CD4-positive, alpha-beta T cell treated with Interleukin-12 subunit alpha and Interleukin-12 subunit beta, for 1 hour (primary cell): ENCODE measurements at places on chromosomes 1 and 21.

DNA sequence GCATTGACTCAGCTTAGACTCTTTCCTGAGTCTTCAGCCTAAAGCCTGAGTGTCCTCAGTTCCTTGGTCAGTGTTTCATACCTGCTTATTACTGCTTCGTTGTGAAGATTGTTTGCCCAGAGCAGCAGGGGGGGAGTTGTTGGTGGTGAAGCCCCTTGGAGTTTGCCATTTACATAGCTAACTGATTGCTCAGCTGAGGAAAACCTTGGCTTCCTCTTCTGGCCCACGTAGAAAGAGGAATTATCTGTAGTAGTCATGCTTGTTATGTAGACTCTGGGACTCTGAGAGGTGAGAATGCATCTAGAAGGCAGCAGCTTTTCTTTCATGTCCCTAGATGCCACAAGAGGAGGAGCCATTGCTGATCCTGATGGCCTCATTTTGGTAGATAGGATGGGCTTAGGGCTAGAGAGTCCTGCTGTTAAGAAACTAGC, 125.9 kb downstream of the MAST2 start:
- no peak for DNase-seq

DNA sequence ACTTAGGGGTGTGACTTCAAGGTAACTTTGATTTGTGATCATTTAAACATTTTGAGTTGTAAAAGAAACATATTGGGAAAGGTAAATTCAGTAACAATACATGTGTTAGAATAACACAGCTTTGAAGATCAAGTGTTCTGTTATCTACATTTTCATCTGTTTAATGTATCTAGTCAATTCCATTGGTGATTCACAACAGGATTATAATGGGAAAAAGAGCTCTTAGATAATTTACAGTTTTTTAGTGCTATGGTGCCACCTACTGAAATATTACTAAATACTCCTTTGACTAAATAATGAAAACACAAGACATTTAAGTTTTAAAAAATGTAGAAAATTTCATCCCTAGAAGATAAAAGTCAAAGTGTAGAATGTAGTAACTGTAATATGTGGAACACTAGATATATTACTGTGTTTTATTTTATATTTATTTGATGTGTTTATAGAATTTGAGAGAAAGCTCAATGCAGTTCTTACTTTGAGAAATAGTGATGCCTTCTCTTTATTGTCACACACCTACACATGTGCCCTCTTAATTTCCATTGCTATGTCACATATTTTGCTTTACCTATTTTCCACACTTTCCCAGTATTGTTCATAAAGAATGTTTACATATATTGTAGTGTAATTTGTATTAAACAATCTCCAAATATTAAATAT, 47.4 kb downstream of the PTPRC start:
- DNase-seq = peak; percentile 52

DNA sequence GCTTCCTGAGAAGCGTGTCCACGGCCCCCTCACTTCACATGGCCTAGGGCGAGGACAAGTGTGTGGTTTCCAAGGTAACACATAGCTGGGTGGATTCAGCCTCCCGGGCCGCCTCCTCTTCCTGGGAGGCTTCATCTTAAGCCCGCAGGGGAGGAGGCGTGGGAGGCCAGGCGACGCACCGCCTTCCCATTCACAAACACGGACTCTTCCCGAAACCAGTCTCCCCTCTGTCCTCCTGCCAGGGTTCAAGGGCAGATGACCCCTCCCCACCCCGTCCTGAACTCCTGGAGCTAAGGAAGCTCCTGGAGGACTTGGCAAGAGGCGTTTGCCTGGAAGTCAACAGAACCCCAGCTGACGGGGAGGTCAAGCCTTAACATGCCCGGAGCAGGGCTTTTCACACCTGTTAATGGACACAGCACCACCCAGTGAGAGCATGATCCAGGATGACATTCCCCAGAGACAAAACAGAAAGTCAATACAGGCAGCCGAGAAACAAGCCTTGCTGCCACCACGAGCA, 56.7 kb downstream of the KCNN3 start:
- DNase-seq = no peak

DNA sequence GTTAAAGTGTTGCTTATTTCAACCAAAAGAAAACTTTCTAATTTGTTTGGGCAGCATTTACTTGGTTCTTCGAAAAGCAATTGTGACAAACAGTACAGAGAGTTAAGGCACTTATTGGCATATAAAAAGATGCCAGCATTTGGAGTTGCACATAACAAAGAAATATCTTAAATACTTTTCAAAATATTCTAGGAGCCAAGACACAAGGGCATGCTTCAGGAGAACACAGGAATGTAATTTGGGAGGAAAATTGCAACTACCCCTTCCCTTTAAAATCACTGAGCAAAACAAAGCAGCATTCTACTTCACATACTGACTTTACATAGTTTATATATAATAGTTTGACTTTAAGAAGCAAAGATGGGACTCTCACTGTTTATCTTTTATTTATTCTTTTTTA, 4.6 kb upstream of the TIE1 start:
- no peak for DNase-seq

- no peak for DNase-seq
Measured at GRCh38 chr1:116323491-116323890, 49.6 kb upstream of the ATP1A1 start.

DNA sequence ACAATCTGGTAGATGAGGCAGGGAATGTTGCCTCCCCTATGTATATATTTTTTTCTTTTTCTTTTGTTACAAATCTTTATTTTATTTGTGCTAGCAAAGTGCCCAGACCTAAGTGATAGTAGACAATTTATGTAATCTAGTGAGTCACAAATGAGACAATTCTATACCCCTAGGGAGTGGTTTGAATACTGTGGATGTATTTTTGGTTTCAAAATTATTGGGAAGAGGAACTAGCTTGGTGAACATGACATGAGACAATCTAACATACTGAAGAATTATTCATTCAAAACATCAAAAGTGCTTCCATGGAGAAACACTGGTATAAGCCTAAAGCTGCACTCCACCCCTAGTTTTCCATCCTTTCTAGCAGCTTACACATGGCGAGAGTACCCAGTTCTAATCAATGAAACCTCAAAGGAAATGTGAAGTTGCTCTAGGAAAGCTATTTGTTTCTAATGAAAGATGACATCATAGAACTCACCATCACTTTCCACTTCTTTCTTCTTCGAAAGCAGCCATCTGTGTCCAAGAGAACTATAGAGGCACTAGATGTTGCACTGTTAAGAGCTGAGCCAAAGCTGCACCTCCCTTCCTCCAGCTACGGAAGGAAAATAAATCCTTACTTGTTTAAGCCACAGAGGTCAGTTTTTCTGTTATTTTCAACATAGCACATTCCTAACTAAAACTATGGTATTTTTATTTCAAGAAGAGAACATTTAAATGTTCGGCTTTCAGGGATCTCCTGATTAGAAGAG, 764.6 kb downstream of the LTN1 start:
- DNase-seq = no peak

DNA sequence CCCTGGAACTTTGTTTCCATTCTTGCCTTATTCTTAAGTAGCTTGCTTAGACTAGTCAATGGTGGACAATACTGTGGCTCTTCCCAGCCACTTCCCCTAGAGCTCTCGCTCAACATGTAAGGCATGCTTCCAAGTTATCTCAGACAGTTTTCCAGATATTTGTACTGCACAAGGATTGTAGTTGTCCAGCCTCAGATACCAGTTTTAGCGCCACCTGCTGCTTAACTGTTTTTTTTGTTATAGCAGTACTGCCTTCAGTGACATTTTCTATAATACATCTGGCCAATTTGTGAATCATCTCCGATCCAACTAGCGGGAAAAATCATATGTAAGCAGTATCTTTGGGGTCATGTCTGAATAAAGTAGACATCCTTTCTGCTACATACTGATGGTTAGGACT, 346.7 kb upstream of the ADGRL4 start:
- DNase-seq = no peak

DNA sequence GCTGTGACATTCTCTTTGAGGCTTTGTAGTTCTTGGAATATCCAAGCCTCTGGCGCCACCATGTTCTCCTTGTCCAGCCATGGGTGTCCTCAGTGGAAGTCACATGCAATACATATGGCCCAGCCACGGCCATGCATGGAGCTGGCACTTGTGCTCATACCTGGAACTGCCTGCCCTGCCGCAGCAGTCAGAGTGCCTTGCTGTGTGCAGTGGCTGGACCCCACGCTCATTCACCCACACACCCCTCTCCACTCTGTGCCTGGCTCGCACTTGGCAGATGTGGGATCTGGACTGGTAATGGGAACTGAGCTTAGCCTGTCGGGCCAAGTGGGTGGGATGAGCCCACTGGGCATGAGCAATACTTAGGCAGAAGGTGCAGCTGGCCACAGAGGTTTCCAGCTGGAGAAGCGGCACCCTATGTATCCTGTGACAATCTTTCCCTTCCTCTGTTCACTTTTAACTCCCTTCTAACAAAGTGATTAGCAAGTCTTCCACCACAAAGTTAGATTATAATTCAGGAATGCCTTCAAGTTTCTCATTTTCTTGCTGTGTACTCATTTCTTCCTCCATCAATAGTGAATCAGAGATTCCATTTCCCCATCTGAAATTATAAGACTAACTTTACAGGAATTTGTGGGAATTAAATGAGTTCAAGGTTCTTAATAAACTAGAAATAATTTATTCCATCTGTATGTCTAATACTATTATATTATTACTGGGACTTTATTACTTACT, 351.6 kb upstream of the NCAM2 start:
- no peak for DNase-seq

DNA sequence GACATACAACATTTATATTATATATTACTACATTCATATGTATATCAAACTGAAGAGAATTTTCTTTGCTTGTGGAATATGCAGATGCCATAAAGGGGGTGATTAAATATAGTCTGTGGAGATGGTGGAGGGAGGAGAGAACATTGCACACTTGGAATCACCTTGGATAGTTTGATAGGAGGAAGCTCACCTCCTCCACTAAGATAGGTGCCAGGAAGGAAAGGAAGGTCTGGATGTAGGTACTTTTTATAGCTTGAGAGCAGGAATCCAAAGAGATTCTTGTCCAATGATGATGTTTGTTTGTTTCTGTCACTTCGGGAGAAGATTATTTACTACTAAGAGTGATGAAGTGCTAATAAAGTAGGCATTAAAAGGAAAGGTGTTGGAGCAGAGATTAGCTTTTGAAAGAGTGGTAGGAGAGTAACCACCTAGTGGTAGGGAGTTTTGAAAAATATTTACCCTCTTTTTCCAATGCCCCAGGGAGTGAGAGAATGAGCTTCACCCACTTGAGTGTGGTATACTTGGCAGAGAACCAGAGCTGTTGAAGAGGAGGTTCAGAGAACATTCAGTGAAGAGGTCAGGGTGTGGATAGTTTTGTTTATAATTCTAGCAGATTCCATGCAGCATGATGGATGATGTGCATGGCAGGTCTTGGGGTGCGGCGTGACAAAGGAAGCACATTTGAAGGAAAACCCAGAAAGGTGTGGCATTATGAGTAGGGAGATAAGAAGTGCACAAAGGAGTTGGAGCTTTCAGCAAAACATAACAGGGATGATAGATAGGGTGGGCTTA, 145.0 kb downstream of the PATJ start:
- DNase-seq = no peak

DNA sequence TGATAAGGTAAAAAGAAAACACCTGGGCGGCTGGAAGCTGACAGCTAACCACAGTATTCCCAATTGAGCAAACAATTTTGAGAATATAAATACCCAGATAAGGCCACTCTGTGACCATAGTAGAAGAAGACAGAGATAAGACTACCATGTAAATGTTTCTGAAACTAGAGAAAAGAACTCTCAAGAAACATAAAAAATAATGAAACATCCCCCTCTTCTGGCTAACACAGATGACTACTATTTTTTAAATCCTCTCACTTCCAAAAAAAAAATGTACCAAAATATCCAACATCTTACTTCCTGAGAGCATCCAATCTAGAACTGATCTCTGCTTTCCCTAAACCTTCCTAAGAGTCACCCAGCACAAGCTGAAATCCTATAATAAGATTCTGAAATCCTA, 125.9 kb downstream of the HFM1 start:
- no peak for DNase-seq

DNA sequence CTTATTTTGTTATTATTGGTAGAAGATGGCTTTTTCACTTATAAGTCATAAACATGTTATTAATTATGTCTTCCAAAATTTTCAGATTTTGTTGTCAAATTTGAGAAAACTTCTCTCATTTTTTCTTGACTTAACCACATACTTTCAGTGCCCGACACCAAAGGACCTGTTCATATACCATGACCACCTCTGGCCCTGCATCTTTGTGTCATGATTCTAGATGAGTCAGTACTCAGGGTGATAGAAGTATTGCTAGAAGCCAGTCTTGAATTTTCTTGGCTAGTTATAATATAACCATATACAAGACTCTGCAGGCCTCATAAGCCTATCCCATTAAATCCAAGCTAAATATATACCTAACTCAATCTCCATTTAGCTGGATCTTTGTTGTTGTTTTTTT, 35.4 kb upstream of the DPH5 start:
- DNase-seq = no peak

DNA sequence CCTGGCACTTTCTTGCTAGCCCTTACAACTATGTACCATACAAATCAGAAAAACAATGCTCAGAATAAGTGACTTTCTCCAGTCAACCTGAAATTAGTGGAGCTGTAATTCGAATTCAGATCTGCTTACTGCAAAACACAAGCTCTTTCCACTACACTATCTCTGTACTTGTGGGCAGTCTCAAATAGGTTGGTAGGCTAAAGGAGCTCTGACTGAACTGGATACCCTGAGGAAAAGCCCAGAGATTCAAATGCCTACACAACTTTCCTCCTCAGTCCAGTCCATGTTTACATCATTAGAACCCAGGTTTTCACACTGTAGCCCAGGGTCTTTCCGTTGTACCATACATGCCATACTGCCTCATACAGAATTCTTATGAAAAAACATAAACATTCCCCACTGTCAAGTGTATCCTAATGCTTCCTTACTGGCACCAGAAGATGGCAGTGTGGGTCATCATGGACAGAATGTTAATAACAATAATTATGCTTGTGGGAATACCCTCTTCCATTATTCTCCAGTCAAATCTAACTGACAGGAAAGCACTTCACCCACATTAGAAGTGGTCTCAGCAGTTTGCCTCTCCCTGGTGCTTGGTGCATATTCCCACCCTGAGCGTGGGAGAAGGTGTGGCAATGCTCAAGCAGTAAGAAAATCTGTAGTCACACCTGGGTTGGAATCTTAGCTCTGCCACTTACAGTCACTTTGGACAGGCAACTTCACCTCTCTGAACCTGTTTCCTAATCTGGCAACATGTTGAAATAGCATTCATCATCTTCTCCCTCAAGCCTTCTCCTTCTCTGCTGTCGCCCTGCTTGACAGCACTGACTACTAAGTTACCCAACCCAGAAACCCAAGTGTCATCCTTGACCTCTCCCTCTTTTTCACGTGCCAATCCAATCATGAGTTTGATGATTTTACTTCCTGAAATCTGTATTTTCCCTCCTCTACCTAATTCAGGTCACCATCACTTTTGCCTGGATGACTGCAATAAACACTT, 14.4 kb upstream of the ZFYVE9 start:
- peak; percentile 42 for DNase-seq

- DNase-seq = no peak
Measured at GRCh38 chr21:20440338-20440737, 557.9 kb upstream of the NCAM2 start.

- no peak for DNase-seq
Measured at GRCh38 chr1:94315552-94316116, 78.2 kb upstream of the ARHGAP29 start.

GRCh38 chr1:28577738-28578536, 14.1 kb upstream of the RAB42 start:
- no peak for DNase-seq
